ENCODE measurements at places on chromosomes 7 and 10.

DNA sequence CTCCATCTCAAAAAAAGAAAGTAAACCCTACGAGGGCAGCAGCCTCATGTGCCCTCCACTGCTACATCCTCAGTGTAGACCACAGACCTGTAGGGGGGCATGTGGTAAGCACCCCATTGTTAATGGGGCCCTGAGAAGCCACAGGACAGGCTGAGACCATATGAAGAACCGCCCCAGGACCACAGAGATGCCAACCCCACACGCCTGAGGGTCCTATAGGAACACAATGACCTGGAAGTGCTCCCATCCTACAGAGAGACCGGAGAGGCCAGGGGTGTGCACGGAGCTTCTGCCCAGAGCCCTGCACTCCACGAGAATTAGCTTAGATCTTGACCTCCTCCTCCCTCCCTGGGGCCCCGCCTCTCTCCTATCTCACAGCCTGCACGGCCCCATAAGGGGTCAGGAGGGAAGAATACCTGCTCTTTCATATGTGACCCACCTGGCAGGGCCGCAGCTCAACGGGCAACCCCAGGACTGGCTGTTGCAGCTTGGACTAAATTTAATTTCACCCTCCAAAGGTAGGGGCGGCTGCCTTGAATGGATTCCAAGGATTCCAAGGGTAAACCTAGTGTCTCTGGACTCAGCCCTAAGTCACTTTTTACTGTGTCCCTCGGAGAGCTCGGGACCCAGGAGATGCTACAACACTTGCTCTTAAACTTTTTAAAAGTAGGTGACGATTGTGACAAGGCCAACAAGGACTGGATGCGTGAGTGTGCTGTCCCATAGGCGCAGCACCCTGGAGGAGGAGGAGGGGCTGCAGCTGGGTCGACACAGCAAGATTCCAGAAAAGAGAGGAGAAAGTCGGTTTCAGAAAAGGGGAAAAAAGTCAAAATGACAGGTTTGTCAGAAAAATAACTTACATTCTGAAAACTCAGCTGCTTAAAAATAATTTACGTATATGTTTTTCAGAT lies 24.2 kb downstream of the PRKAG2 start:
- no peak for DNase-seq

- DNase-seq, result no peak
These were observed 33.7 kb upstream of the CSTF2T start for GRCh38 chr10:51733057-51733456.

DNA sequence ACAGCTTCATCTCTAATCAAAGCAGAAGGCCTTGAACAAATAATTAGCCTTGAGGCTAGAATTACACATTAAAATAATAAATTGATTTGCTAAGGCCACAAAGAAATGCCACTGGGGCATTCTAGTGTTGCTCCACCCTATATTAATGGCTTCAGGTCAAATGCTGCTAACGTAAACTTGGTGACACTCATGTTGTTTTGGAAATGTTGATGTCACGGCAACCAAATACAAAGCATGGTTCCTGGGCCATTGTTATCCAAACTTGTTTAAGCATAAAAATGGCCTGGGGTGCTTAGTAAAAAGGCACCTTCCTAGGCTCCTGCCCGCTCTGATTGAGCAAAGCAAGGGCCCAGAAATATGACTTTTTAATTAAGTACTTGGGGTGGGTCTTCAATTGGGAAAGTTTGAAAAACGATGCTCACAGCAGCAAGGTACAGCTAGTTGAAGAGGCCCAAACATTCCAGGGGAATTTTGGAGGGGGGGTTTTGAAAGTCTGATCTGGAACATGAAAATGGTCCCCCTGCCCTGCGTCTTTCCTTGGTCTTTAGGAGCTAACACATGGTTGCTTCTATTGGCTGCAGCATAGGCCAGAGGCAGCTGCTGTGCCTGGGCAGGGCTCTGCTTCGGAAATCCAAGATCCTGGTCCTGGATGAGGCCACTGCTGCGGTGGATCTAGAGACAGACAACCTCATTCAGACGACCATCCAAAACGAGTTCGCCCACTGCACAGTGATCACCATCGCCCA lies 67.8 kb downstream of the ABCC2 start:
- DNase-seq, result no peak

DNA sequence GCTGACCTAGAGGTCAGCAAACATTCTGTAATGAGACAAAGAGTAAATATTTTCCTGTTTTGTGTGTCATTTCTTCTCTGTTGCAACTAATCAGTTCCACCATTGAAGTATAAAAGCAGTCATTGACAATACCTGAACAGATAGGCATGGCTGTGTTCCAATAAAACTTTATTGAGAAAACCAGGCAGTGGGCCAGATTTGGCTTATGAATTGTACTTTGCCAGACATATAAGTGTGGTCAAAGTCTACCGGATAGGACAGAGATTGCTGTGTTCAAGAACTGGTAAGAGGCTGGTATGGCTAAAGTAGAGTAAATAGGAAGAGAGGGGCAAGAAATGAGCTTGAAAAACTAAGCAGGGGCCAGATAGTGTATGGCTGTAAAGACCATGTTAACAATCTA lies 38.3 kb upstream of the TAC1 start:
- DNase-seq, result no peak

GRCh38 chr7:148747274-148747673 lies 48.6 kb downstream of the CUL1 start:
- DNase-seq, result peak; percentile 20

GRCh38 chr7:22287412-22287811 lies 69.5 kb downstream of the RAPGEF5 start:
- DNase-seq, result no peak

DNA sequence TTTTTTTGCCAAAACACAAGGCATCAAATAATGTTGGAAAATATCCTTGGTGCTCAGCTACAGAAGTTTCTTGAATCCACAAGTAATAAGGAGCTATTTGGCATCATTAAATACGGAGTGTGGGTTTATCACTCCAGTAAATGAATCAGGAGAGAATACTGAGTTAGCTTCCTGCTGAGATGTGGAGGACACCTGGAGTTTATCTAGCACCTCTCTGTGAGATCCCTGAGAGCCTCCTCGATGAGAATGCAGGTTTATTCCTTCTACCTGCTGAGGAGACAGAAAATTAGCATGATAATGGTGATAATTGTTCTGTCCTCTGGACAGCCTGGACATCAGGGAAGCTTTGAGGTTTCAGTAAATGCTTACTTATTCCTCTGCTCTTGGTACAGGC lies 40.5 kb downstream of the NRG3 start:
- DNase-seq, result no peak

GRCh38 chr7:91776171-91776570 lies 104.3 kb downstream of the MTERF1 start:
- DNase-seq, result no peak

DNA sequence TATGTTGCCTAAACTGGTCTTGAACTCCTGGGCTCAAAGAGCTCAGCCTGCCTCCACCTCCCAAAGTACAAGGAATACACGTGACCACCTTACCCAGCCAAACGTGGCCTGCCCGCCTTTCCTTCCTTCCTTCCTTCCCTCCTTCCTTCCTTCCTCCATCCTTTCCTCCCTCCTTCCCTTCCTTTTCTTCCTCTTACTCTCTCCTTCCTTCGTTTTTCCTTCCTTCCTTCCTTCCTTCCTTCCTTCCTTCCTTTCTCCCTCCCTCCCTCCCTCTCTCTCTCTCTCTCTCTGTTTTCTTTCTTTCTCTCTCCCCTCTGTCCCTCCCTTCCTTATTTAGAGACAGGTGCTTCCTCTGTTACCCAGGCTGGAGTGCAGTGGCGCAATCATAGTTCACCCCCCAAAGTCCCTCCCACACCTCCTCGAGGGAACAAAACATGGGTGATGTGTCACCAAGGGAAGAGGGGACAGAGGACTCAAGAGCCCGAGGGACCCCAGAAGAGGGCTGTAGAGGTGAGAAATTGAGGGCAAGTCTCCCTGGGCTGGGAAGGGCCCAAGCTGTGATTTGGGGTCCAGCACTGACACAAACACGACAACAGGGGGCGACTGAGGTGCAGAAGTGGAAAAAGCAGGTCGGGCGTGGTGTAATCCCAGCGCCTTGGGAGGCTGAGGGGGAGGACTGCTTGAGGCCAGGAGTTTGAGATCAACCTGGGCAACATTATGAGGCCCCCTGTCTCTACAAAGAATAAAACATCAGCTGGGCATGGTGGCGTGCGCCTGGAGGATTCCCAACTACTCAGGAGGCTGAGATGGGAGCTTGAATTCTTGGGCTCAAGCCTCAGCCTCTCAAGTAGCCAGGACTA lies 28.1 kb downstream of the EPHB4 start:
- DNase-seq, result peak; percentile 36

DNA sequence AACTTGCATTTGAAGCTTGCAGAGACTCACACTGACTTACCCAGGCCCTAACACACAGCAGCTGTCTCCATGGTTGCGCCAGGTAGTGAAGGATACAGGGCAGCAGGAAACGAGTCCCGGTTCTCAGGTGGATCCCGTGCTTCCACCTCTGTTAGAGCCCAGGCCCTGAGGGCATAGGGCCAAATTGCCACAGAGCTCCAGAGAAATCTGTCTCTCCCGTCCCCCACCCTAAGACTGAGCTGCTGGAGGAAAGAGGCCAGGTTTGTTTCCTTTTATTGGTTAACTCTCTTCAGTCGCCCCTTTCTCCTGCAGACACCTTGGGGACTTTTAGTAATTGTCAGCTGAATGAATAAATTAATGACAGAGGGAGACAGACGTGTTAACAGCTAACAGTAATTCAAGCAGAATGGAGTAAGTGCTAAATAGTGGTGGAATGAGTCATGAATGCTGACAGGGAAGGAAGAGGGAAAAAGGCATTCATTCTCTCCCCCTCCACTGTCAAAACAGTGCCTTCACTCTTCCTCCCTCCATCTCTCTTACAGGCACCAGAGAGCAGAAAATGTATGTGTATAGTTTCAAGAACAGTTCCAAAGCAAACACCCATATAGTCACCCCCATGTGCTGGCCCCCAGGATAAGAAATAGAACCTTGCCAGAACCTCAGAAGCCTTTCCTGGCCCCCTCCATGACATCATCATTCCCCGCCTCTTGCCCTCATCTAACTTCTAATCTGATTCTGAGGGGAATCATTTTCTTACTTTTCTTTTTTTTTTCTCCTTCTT lies 16.8 kb upstream of the DLG5 start:
- DNase-seq, result no peak

DNA sequence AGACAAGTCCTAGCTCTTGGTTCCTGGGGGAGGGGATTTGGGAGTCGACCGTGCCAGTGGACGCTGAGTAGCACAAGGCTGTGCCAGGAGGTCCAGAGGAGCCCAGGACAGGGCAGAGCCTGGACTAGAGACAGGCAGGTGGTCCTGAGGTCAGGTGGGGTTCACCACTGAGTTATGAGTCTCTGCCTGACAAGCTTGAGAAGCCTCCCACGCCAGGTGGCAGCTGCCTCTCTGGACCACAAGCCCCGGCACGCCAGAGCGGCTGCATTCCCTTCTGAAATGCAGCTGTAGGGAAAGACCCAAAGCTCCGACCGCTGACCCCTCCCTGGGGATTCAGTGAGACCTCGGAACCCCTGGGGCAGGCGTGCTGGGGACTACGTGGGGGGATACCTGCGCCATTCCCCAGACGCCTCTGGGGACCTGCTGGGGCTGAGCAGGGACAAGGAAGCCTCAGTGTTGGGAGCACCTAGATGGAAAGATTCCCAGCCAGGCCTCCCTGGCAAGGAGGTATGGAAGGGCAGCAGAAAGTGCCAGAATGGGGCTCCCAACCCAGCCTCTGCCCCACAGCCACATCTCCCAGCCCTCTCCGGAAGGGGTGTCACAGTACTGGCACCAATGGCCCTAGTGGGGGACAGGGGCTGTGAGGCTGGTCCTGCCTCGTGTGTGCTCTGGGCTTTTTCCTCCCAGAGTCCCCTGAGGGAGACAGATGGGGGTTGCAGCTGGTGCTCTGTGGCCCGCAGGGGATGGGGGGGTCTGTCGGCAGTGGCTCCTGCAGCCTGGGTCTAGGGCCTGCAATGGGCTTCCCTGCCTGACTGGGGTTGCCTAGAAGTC lies 29.0 kb downstream of the PDGFA start:
- DNase-seq, result no peak

GRCh38 chr7:1959305-1959704 lies 273.4 kb downstream of the MAD1L1 start:
- no peak for DNase-seq

- no peak for DNase-seq
These were observed 263.4 kb upstream of the TAC1 start for GRCh38 chr7:97468493-97468892.

DNA sequence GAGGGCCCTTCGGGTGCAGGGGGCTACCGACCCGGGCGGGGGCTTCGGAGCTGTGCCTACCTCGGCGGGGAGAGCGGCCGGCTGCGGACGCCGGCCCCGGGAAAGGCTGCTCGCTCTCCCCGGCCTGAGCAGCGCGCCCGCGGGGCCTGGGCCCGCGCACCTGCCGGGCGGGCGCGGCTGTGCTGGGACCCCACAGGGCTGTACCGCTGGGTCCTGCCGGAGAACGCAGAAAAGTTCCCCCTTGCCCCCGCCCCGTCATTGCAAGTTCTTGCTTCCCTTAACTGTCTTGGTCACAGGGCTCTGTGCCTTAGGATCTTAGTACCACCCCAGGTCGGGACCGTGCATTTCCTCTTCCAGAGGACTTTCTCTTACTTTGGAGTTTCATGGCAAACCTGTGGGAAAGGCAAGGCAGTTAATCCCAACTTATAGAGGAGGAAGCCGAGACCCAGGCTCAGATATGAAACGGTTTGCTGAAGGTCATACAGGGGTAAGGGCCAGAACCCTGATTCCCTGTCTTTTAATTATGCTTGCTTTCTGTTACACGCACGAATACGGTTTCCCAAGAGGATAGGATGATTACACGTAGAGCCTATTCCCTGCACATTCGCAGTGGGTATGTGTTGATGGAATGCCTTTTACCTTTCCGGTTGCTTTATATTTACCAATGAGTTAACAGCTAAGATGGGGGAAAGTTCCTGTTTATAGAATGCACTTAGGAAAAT lies 652 bp downstream of the PCGF5 start:
- DNase-seq, result no peak

GRCh38 chr10:63491588-63492316 lies 26.0 kb upstream of the JMJD1C start:
- no peak for DNase-seq

GRCh38 chr10:112025228-112025627 lies 158.3 kb downstream of the GPAM start:
- DNase-seq, result no peak

DNA sequence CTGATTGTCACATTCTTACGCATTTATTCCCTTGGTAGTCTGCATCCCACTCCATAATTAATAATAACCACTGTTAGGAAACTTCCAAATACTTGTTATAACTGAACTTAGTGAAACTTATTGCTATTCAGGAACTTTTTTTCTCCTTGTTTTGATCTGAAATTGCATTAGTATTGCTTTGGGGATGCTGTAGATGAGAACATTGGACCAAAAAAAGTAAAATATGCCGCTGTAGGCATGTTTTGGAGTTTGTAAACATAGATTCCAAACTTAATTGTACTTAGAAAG lies 1.7 kb downstream of the PPP1R9A start:
- DNase-seq, result no peak

GRCh38 chr7:17598846-17599245 lies 300.4 kb downstream of the AHR start:
- DNase-seq, result no peak

- no peak for DNase-seq
These were observed 98.9 kb downstream of the HERPUD2 start for GRCh38 chr7:35596061-35596460.

DNA sequence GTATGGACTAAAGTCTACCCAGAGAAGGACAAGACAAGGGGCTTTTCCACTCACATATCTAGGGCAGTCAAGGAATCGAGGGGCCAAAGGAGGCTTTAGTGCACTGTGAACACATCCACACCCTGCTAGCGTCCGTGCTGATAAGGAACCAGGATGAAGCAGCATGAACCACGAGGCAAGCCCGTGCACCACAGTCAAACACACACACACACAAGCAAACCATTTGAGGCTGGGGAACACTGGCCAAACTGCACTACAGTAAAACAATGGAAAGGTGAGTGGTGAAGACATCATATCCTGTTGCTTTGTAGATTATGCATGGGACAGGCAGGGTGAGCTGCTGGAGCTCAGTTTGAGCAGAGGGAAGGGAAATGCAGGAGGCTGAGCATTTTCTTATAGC lies 177.4 kb upstream of the CDCA7L start:
- no peak for DNase-seq
